ENCODE measurements at places on chromosomes 1 and 21.

DNA sequence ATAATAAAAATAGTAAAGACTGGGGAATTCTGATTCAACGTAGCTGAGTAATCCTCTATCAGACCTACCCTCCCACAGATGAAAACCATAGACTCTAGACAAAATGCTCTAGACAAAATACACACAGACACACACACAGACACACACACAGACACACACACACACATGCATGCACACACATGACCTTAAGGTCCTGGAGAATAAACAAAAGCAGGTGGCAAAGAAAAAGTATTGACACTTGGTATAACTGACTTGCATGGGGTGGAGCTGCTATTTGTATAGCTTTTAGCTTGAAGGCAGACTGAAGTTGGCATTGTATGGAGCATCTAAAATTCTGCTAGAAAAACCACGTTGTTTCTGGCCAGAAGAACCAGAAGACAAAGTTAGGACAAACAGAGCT is 29.3 kb downstream of the C1orf141 start:
- no peak for DNase-seq

DNA sequence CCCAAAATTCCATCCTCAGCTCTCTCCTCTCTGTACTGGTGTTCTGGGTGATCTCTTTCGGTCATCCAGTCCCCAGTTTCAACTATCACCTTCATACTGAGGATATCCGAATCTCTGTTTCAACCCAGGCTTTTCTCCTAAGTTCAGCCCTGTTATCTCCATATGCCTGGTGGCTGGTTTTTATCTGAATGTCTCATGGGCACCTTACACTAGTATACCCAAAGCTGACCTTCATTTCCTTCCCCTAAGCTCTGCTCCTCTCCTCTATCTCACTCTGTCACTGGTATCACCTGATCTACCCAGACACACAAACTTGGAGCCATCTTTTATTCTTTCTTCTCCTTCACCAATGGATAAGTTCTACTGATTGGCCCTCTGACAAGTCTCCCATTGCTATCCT is 53.0 kb downstream of the LRRC71 start:
- no peak for DNase-seq

- DNase-seq = no peak
These were observed 349.4 kb upstream of the RUNX1 start for GRCh38 chr21:35398346-35398982.

DNA sequence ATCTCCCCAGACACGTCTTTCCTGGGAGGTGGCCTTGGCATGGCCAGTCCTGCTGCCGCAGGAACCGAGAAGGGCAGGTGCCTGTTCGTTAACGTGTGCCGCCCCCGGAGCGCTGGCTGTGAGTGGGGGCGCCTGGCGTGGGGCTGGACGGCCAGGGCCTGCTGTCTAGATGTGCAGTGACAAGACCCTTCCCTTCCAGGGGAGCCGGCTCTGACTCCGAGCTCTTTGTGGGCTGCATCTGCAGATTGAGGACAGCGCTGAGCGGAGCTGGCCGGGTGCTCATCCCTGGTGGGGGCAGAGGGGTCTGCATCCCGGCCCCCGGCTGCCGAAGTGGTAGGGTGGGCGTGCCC is 13.0 kb downstream of the COL18A1 start:
- DNase-seq = no peak

DNA sequence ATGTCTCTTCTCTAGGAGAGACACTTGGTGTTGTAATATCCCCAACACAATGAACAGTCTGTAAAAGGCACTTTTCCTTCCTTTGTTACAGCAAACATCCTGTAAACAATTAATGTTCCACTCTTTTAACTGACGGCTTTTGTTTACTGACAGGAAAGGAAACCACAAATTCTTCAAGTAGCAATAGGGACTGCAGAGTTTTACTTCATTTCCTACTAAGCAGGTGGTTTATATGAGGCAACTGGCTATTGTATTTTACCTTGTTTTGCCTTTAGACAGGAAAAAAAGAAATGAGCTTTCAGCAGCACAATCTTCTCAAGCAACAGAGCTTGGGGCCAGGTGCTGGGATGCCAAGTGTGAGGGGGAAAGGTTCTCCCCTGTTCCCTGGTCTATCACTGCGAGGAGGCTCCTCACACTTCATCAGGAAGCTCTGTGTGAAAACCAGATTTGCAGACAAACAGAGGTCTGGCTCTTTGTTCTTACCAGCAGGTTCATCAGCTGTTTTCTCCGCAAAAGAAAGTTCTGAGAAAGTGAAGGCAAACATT is 51.2 kb downstream of the SIPA1L2 start:
- DNase-seq = no peak

- DNase-seq = no peak
These were observed 425.5 kb downstream of the KCTD3 start for GRCh38 chr1:215992620-215993019.

DNA sequence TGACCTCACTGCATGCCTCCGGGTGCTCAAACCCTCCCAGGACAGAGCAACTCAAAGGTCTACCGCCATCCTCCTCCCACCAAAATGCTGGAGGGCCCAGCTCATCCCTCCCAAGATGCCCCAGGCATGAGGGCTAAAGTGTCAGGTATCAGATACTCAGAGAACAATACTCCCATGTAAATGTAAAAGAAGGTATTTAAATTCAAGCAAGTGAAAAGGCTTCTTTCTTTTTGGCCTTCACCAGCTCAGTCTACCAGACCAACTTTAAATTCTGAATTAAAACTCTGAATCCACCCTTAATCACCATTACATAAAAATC is 3.0 kb downstream of the PARP1 start:
- DNase-seq = no peak

- DNase-seq = peak; percentile 61
These were observed 302.6 kb upstream of the RRP15 start for GRCh38 chr1:217982331-217983050.

DNA sequence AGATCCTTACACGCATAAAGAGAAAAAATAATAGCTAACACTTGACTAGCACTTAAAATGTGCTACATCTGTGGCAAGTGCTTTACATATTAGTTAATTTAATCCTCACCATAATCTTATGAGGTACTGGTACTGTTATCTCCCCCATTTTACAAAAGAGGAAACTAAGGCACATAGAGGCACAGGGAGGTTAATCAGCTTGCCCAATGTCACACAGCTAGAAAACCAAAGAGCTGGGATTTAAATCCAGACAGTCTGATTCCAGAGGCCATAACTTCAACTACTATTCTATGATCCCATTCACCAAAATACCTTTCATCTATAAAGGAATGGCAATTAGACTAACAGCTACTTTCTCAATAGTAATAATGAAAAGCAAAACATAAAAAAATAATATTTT is 11.7 kb downstream of the SPOCD1 start:
- no peak for DNase-seq

- DNase-seq = no peak
These were observed 1155.2 kb upstream of the B3GALT2 start for GRCh38 chr1:194341587-194341986.

- DNase-seq = no peak
These were observed 136.6 kb downstream of the GRIK1 start for GRCh38 chr21:29803191-29803590.

DNA sequence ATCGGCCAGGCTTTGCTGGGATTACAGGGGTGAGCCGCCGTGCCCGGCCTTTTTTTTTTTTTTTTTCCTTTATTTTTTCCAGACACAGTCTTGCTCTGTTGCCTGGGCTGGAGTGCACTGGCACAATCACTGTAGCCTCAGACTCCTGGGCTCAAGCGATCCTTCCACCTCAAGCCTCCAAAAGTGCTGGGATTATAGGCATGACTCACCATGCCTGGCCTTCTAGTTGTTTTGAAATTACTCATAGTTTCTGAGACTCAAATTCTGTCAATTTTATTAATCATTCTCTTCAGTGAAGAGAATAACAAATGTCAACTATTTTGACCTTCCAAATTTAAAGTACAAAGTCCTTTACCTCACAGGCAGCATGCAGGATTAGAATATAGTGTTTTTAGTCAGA is 374.5 kb downstream of the PLA2G4A start:
- no peak for DNase-seq

- peak; percentile 57 for DNase-seq
These were observed 594 bp downstream of the HDGF start for GRCh38 chr1:156750711-156751450.

- no peak for DNase-seq
These were observed 2.0 kb downstream of the TFF2 start for GRCh38 chr21:42348762-42349161.

DNA sequence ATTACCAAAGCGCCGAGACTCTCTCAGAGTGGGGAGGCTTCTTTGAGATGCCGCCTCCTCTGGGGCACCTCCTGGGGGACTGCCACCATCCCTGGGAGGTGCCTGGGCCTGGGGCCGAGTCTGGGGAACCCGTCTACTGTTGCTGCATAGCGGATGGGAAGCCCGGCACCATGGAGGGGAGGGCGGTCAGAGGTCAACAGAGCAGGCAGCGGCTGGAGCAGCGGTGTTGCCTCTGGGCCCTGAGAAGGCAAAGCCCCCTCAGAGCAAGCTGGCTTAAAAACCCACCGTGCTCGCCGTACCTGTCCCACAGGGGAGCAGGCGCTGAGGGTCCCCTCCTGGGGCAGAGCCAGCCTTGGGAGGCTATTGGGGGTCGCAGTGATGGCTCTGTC is 62.0 kb downstream of the ARHGEF16 start:
- no peak for DNase-seq

DNA sequence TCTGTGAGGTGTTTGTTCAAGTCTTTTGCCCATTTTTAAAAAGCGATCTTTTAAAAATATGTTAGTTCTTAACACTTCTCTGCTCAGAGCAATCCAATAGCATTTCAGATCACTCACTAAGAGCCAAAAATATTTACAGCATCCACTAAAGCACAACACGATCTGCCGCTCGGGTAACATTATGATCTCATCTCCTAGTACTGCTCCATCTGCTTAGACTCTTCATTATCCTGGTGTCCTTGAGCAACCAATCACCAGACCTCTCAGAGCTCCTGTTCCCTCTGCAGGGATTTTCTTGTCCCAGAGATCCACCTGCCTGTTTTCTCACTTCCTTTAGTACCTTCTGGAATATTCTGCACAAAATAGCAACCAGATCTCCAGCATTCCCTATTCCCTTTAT is 235.3 kb upstream of the ESRRG start:
- DNase-seq = no peak

- no peak for DNase-seq
These were observed 10.3 kb upstream of the SPRR2B start for GRCh38 chr1:153081736-153082135.

DNA sequence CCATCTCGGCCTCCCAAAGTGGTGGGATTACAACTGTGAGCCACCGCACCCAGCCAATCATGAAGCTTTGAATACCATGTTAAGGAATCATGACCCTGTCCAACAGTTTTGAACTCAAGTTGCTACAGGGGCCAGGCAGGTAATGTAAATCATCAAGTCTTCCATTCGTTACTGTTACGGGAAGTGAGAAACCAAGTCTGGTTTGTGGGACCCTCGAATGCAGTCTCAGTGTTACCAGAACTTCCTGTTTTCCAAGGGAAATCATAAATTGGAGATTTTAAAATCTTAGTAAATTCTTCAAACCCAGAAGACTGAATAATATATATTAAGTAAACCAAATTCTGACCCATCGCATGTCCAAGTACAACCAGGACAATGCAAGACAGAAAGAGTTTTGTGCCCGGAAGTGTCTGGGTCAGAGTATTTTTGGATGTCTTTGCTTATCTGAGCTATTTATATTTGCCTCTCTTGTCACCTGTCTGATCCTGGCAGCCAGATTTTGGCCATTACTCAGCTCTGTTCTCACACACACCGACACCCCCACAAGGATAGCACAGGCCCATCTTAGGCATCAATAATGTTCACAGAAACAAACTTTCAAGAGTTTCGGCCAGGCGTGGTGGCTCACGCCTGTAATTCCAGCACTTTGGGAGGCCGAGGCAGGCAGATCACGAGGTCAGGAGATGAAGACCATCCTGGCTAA is 8.8 kb downstream of the ATP5IF1 start:
- no peak for DNase-seq
